ENCODE measurements at places on chromosomes 7 and 10.

GRCh38 chr7:137816696-137817320, 30.0 kb downstream of the DGKI start:
- DNase-seq = no peak

- no peak for DNase-seq
These were observed 157.3 kb upstream of the ADCY1 start for GRCh38 chr7:45416846-45417245.

DNA sequence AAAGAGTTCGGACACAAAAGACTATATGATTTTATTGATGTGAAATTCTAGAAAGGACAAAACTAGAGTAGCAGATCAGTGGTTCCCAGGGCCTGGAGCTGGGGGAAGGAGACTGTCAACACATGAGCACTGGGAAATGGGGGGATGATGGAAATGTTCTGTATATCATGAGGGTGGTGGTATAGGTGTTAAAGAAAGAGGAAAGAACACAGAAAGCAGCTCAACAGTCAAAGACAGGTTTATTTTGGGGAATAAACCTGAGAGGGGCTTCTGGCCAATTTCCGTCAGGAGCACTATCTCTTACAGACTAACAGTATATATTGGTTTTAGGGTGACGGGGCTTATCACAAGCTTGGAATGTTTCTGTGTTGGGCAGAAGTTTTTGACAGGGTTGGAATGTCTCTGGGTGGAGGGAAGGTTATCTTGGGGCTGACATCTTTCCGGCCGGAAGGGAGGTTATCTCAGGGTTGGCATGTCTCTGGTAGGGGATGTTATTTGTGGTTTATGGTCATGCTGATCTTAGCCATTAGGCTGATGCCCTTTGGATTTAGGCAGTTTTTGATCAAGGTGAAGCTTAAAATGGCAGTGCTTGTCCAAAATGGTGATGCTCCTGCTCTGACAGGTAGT, 254.6 kb upstream of the NRP1 start:
- no peak for DNase-seq

DNA sequence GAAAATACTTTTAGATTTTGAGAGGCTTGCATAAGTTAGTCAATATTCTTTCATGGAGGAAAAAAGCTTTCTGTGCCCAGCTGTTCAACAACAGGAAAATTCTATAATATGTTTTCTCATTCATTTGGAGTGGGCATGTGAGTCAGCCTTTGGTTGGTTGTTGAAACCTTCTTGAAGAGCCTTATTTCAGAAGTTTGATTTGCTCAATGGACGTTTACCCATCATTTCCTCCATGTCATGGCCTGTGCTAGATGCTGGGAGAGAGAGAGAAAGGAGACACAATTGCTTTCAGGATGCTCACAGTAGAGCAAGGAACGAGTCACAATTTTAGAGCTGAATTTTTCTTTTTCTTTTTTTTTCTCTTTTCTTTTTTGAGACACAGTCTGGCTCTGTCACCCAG, 181.7 kb downstream of the PRKCQ start:
- DNase-seq = no peak

DNA sequence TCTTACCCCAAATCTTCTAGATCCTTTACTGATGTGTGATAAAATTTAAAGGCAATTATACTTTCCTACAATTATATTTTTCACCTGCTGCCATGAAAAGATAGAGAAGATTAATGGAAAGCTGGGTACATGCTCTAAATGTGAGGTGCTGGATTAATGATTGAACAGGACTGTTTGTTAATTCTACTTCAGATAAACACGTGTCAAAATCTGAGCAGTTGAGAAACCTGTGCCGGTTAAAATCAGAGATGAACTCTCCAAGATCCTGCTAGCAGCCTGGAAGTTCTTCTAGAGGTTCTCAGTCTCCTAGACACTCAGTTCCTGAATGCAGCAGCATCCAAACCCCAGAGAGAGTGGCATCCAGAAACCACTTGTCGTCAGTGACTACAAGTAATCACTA, 69.2 kb downstream of the INHBA start:
- DNase-seq = no peak

- no peak for DNase-seq
These were observed 104.7 kb upstream of the RHEB start for GRCh38 chr7:151624246-151624928.

Data from hepatic stellate cell (primary cell).